ENCODE measurements at places on chromosomes 16 and 17.
A peak's percentile ranks its signal among the peaks of the same experiment; 100 is the strongest.

GRCh38 chr16:82059983-82060421, 24.9 kb downstream of the HSD17B2 start:
- peak; percentile 47 for DNase-seq

DNA sequence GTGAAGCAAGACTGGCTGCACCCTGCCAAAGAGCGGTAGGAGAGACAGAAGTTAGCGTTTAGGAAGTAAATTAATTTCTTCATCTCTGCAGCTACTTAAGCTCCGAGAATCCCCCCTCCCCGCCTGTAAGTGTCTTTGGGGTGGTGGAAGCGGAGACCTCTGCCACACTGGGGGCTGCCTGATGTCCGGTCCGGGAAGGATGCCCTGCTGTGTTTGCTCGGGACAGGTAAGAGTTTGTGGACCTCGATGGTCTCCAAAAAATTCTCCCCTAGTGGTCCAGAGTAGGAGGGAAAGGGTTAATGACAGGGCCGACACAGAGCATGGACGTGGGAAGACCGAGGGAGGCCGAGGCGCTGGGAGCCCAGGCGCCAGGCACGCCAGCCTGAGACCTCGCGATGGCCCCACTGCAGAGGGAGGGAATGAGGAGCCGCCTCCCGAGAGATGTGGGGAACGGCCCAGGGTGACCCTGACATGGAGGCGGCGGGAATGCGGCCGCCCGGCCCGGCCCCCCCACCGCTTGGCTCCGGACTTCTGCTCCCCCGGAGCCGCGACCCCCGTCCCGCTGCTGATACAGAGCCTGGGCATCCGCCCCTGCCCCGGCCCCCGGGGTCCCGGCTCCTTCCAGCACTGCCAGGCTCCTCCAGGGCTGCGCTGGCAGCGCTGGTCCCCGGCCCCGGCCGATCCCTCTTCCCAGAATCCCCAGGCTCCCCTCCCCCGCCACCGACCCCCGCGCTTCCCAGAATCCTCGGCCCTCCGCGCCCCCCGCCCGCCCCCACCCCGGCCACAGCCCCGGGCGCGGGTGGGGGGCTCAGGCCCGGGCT, 680 bp downstream of the ZNF629 start:
- peak; percentile 48 for DNase-seq

GRCh38 chr16:4461250-4462085, 13.0 kb downstream of the NMRAL1 start:
- no peak for DNase-seq

DNA sequence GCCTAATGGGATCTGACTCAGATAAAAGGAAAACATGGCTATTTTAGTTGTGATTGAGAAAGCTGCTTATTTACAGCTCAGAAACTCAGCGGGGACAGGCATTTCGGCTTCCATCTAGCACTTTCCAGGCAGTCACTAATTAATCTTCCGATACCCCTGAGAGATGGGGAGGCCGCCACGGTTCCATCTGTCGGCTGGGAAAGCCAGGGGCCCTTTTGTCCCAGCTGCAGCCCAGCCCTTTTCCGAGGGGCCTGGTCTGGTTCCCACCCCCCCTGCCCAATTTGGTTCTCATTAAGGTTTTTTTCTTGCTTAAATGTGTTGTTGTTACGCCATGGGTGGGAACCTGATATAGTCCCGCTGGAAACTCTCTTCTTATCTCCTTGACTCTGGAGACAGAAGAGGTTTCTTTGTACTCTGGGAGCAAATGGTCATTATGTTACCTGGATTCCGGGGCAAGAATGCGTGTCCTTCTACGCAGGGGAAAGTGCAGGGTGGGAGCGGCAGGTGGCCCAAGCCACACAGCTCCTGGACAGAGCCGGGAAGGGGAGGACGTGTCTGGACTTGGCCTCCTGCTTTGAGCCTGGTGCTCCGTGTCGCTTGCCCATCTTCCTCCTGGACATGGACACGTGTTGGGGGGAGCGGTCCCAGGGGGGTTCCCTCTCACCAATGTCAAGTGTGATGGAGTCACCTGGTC, 50.9 kb upstream of the GSE1 start:
- no peak for DNase-seq

DNA sequence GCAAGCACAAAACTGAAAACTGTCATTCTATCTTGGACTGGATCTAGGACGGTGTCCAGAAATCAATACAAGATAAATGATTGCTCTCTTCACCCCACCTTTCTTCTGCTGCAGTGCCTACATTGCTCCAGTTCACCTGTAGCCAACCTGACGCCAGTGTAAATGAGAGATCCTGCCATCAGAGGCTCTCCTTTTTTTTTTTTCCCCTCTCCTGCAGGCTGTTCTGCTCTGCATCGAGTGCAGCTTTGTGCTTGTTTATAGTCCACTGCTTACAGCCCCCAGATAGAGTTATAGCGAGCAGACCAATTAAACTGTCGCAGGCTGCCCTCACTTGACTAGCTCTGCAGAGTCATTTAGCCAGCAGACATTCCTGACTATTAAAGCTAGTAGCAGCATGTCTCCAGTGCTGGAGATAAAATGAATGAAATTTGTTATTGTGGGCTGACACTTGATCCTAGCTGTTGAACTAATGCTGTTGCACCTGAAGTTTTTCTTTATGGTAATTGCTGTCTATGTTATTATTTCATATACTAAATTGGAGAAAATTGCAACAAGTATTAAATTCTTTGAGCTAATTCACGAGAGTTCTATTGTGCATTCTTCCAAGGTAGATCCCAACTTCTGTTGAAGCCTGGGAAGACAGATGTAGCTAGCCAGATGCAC, 257.1 kb downstream of the FTO start:
- DNase-seq: no peak

DNA sequence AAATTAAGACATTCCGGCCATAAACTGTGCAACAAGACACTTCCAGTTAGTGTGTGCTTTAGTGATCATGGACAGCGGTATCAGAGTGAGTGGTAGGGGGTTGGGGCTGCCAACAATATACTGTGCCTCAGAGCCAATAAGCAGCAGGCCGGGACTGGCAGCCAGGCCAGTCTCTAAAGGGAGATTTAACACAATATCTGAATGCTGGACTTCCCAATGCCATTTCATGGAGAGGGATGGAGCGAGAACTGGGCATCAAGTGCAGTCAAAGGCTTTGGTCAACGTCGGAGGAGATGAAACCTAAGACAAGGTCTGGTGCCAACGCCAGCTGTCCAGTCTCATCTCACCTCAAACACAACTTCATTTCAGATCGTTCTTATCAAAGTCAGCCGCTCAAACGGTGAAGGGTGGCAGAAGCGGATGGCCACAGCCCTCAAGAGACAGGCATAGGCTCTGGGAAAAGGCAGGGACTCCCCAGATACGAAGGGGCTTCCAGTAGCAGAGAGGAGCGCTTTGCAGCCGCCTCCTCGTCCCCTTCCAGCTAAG, 935 bp downstream of the USP32 start:
- peak; percentile 59 for DNase-seq

DNA sequence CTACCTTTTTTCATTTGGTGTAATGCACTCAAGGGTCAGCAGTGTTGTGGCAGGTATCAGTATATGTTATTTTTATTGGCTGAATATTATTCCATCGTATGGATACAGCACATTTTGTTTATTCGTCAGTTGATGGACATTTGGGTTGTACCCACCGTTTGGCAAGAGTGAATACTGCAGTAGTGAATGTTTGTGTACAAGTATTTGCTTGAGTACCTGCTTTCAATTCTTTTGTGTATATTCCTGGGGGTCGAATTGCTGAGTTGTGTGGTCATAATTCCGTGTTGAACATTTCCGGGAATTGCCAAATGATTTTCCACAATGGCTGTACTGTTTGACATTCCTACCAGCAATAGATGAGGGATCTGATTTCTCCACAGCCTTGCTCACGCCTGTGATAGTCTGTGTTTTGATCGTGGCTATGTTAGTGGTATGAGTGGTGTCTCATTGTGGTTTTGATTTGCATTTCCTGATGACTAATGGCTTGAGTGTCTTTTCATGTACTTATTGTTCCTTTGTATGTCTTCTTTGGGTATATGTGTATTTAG, 108.4 kb downstream of the OR1D5 start:
- DNase-seq: peak; percentile 66

GRCh38 chr17:15451680-15452079, 15.7 kb downstream of the CDRT4 start:
- no peak for DNase-seq

- DNase-seq: peak; percentile 14
These were observed 252.1 kb upstream of the N4BP1 start for GRCh38 chr16:48862087-48862532.

- no peak for DNase-seq
These were observed 26.8 kb upstream of the CBFA2T3 start for GRCh38 chr16:89003831-89004208.

DNA sequence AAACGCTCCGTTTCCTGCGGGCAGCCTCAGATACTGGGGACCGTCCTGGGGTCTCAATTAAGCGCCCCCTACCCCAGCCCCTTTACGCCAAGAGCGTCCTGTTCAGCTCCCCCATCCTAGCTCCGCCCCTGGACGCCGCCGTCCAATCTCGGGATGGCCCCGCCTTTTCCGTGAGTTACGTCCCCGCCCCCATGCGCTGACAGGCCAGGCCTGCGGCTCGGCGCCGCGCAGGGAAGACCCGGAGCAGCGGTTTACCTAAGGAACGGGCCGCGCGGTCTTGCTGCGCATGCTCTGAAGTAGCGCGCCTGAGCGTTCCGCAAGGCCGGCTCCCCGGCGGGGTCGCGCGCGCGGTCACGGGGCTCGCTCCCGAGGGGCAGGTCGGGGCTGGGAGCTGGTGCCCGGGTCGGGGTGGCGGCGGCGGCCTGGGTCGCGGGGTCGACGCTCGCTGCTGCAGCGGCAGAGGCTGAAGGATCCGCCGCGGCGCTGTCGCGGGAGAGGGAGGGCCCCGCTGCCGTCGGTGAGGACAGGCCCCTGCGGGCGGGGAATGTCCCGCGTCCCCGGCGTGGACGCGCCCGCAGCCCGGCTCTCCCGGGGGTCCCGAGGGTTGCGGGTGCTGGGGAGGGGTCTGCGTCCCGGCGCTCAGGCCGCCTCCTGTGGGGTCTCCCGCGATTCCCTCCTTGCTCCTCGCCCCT, at the start of gene FLYWCH1:
Gene FLYWCH1 (plus strand): TSS at position 294 of the 692 bp plus-strand sequence. CDS start 17,755 bp downstream, outside the sequence.
- DNase-seq: peak; percentile 96

DNA sequence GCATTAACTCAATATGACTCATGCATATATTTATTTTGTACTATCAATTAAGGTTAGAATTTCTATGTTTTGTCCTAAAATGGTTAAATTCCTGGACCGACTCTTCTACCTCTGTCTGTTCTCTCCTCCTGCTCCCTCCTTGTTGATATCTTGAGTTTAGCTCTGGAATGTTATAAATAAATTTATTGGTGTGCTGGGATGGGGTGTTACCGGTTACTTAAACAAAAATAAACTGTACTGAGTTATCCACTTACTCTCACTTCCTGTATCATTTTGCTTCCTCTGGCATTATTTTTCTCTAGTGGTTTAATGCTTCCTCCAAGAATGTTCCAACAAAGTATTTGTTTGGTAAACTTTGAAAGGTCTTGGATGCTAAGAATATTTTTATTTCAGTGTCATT, 120.1 kb downstream of the ABCA8 start:
- no peak for DNase-seq

GRCh38 chr16:70565053-70565452, 41.4 kb downstream of the SF3B3 start:
- no peak for DNase-seq
